A172 (cell line): ENCODE measurements at places on chromosomes 3 and 15. TPM values are rescaled to one million over a fixed set of nuclear protein-coding genes. Genes with fewer than 3 reads are reported as not detected.

GRCh38 chr3:107630779-107631178 is 108.0 kb downstream of the BBX start:
- DNase-seq, result no peak

DNA sequence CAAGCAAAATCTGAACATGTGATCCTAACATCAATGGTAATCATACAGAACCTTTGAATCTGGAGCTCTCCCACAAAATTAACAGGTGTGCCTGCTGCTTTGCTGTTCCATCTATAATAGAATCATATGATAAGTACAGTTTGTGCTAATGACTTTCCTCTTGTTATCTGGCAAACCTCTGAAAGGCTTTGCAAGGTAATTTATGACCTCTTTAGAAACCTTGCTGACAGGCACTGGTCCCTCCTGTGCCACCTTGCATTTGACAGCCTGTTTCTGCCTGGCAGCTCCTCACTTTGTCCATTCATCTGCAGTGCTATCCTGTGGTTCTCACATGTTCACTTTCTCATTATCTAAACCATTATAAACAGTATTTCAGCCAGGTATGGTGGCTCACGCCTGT is 10.2 kb upstream of the HTR3C start:
- no peak for DNase-seq

ROPN1 gene
- 0.14 TPM in 1 of 2 replicates, not detected in the other for total RNA-seq

SAMMSON gene
- total RNA-seq, result 0.12 and 0.84 TPM in 2 replicates

- DNase-seq, result no peak
These were observed 4.5 kb upstream of the C15orf39 start for GRCh38 chr15:75197062-75197630.

GRCh38 chr15:33908406-33908805 is 59.9 kb upstream of the CHRM5 start:
- peak; percentile 1 for DNase-seq

DNA sequence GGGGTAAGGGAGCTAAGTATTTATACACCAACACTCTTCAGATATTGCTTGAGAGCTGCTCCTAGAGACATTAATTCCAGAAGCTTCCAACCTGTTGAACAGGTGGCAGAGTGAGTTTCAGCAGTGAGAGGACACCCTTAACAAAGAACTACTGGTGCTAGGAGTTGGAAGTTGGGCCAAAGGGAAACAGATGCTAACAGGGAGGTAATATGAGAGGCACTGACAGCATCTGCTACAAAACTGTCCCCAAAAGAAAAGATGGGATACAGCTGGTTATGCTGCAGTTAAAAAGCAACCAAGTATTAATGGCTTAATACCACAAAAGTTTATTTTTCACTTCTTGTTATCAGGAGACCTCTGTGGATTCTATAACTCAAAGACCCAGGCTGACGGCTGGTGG is 104.5 kb upstream of the SATB1 start:
- DNase-seq, result no peak

- peak; percentile 26 for DNase-seq
These were observed 85.3 kb upstream of the MBNL1 start for GRCh38 chr3:152183473-152183872.

PAQR5 gene
- total RNA-seq, result 5.3 and 9.2 TPM in 2 replicates

- DNase-seq, result peak; percentile 79
These were observed 35.7 kb downstream of the CCDC80 start for GRCh38 chr3:112605285-112605684.

CDHR4 gene
- total RNA-seq, result not detected in 2 replicates

GRCh38 chr3:132726341-132726823 is 4.2 kb upstream of the NPHP3 start:
- peak; percentile 52 for DNase-seq

DNA sequence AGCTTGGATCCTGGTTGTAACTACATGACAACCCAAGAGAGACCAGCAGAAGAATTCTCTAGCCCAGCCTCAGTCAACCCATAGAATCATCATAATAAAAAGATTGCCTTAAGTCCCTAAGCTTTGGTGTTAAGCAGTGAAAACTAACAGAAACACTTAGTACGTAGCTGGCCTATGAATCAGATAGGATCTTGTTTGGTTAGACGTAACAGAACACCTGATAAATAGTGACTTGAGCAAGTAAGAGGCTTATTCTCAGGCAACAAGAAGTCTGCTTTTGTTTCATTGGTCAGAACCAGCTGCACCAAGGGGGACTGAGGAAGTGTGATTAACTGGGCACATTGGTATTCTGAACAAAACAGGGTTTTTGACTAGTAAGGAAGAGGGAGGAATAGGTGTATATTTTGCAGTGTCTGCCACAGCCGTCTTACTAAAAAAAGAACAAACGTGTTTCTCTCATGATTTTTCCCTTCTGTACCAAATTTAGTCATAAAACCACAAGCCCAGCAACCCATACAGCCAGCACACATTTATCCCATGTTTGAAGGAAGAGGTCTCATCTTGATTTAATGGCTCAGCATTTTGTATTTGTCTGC is 53.3 kb upstream of the GLCE start:
- DNase-seq, result no peak

- DNase-seq, result no peak
These were observed 53.0 kb downstream of the GAP43 start for GRCh38 chr3:115676336-115676735.

DNA sequence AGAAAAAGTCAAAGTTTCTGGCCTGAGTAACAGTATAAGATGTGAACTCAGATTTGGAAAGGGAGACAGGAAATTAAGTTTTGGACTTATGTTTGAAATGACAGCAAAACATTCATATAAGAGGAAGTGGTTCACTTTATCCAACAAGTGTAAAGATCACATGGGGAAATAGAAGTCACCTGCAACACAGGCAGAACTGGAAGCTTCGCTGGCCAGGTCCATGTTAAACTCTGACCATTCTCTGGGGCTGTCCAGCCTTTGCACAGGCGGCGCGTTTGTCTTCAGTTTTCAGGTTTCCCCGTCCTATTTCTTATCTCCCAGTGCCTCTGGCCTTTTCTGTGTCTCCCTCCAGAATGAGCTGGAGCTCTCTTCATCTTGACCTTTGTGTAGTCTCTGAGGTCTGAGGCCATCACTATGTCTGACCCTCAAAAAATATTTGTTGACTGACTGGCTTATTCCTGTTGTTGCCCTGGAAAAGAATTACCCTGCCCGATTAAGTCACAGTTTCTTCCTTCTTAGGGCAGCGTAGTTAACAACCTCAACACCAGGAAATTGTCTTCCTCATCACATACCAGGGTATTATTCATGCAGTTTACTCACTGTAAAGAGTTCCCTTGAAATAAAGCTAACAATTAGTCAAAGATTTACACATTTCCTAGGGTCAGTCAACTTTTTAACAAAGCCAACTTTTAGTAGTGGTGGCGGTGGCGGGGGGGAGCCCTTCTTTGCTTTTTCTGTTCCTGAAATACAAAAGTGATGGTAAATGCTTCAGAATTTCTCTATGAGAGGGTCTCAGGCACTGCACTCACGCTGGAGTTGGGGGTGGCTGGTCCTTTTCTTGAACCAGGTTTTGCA is 959 bp upstream of the RASA2 start:
- peak; percentile 76 for DNase-seq

GRCh38 chr3:177370246-177370822 is 173.1 kb upstream of the TBL1XR1 start:
- DNase-seq, result no peak

DNA sequence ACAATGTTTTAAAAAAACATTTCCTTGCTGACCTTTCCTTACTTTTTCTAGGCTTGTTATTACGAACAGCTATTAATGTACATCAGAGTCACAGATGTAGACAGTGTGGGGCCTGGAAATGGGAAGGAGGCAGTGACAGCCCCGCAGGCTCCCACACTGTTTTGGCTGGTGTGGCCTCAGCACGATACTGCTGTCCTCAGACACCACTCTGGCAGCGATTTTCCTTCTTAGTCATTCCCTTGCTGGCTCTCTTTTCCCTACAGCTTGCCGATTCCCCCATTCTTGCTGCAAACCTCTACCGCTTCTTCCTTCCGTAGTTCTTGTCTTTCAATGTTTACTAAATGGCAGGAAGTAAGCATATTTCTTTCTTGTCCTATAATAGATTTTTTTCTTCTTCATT is 113.1 kb downstream of the ABI3BP start:
- DNase-seq, result no peak

- no peak for DNase-seq
These were observed 15.8 kb upstream of the SAMMSON start for GRCh38 chr3:69983546-69984265.

ERC2 gene
- 0.26 TPM in 1 of 2 replicates, not detected in the other for total RNA-seq

GRCh38 chr3:111152496-111152895 is 80.9 kb downstream of the NECTIN3 start:
- no peak for DNase-seq

STAB1 gene
- 0.12 TPM in 1 of 2 replicates, not detected in the other for total RNA-seq

MSL2 gene
- 10.1 and 20.7 TPM in 2 replicates for total RNA-seq

ACAN gene
- total RNA-seq, result not detected in 2 replicates

GRCh38 chr3:113769551-113769950 is 22.7 kb downstream of the ATP6V1A start:
- DNase-seq, result peak; percentile 46

DNA sequence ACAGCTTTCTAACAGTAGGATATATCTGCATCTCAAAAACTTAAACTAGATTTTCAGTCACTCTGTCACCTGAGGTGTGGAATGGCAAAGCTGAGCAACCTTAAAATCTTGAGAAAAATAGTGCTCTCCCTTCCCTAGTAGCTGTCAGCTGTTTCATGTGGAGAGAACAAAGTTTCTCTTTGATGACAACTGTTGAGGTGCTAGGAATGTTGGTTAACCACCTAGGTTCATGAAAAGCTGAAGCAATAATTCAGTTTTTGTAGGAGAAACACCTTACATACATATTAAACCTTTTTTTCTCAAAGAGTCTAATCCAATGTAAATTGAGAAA is 40.8 kb downstream of the TCF12 start:
- DNase-seq, result no peak

GRCh38 chr3:67384760-67385397 is 269.5 kb downstream of the SUCLG2 start:
- DNase-seq, result peak; percentile 45

GRCh38 chr3:41688595-41689380 is 273.1 kb downstream of the ULK4 start:
- DNase-seq, result no peak
